ENCODE measurements at places on chromosomes 4 and X. TPM values are rescaled to one million over a fixed set of nuclear protein-coding genes. Genes with fewer than 3 reads are reported as not detected.

The RTL9 gene
- 0.25 TPM for total RNA-seq

DNA sequence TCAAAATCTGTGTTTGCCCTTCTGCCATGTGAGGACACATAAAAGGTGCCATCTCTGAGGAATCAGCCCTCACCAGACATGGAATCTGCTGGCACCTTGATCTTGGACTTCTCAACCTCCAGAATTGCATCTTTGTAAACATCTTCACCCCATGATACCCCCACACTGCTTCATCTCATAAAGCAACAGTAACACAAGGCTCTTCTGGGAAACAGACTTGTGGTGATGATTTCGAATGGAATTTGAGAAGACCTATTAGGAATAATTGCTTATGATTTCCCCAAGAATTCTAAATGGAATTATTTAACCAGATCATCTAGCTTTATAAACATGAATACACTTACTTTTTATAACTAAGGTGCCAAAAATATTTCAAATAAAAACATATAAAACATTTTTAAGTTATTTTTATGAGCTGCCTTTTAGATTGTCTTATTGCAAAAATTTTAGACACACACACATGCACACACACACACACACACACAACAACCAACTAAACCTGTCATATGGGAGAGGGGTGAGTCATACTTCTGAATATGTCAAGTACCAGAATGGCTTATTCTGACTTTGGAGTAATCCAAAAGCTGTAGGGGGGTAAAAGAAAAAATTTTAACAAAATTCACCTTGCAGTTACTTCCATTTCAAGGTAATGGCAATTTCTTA, 82.0 kb downstream of the USP46 start:
- DNase-seq, result no peak

The ETNPPL gene
- total RNA-seq, result not detected

- no peak for DNase-seq
Observed at GRCh38 chr4:152028131-152028530, 267.3 kb upstream of the GATB start.

- DNase-seq, result no peak
Observed at GRCh38 chr4:20253283-20253734, 1.6 kb downstream of the SLIT2 start.

- no peak for DNase-seq
Observed at GRCh38 chrX:5086388-5086787, 1142.3 kb downstream of the NLGN4X start.

- DNase-seq, result no peak
Observed at GRCh38 chrX:125628435-125628834, 308.8 kb downstream of the TEX13C start.

DNA sequence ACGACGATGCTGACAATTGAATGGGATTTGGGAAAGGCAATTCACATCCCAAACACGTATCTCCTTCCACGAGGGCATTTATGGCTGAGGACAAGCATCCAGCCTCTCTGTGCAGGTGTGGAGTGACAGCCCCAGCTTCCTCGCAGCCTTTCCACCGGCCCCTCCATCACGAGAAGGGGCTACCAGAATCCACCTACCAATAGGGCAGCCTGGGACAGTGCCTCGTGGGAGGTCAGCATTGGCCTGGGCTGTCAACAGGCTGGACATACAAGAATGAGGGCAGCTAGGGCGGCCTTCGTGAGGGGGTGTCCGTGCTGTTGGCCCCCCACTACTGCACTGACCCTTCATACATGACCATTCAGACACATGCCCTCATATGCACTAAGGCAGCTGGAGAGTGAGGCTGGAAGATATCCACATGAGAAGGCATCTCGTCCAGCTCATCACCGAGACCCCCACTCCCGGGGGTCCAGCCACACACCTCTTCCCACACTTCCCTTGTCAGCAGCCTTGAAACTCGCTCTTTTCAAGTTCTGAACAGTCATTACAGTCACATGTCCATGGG, 81.0 kb upstream of the ADRA2C start:
- no peak for DNase-seq

DNA sequence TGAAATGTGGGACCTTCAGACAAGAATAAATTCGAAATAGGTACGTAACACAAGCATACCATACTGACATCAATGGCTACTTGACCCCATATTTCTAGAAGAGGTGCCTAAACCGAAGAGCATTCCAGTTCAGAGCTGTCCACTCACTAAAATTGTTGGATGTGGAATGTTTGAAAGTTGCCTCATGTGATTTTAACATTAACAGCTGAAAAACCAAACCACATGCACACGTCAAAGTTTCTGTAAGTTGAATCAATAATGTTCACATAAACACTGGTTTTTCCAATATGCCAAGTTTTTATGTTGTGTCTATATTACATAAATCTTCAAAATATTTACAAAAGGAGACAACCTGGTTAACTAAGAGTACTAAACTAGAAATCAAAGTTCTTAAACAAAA, 3.5 kb downstream of the UBE2D3 start:
- no peak for DNase-seq

GRCh38 chr4:5203993-5204310, 152.7 kb downstream of the STK32B start:
- no peak for DNase-seq

The IQCM gene
- not detected for total RNA-seq

The GAGE2A gene
- total RNA-seq, result not detected

GRCh38 chrX:72280321-72280845, 3.3 kb upstream of the RPS4X start:
- no peak for DNase-seq

The FGFRL1 gene
- 91.7 TPM for total RNA-seq

The AADAT gene
- total RNA-seq, result 3.9 TPM

GRCh38 chr4:11297201-11297600, 131.5 kb downstream of the HS3ST1 start:
- DNase-seq, result no peak

The PABPC4L gene
- 1.3 TPM for total RNA-seq

- DNase-seq, result no peak
Observed at GRCh38 chrX:45710081-45710801, 509.6 kb upstream of the DIPK2B start.

DNA sequence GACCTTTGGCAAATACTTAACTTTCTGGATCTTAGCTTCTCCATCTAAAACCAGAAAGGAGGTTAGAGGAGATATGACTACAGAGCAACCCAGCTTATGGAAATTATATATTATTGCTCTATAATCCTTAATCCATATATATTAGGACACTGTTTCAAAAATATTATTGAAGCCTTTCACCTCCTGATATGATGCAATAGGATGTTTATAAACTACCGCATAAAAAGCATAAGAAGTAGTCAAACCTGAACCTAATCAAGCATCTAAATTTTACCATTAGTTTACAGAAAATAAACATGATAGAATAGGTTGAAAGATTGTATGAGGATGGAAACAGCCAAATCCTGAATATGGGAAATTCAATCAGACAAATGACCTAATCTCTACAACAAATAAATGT, 5.6 kb upstream of the FAM200B start:
- DNase-seq, result no peak
